ENCODE measurements at places on chromosomes 12 and 14.

DNA sequence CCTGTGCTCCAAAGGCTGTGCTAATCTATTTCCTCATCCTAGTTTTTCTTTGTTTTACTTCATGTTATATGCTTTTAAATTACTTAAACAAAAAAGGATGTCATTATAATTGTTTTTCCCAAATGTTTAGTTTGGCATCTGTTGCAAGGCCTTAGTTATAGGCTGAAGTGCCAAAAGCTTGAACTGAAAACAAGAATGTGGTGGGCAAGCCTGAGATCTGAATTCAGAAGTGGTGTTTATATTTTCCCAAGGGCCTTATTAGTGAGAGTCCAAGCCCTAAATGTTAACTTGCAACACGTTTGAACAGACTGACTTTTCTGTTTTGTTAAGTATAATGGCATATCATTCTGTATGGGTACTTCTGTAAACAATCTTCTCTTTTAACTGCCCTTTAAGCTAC lies 326.8 kb downstream of the CCDC91 start:
- DNase-seq: no peak

DNA sequence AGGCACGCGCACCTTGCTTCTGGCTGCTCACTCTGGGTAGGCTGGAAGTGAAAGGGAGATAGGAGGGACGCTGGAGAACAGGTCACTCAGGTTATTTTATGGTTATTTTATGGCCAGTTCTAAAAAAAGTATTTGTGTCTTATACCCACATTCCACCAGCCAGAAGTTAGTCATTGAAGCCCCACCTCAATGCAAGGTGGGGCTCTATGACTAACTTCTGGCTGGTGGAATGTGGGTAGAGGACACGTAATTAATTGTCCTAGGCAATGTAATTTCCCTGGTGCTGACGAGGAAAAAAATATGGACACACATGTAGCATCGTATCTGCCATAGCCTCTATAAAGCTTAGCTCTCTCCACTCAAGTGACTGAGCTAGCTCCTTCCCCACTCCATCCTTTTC lies 104.9 kb downstream of the PDZRN4 start:
- no peak for DNase-seq

- no peak for DNase-seq
These were observed 502.2 kb upstream of the USP15 start for GRCh38 chr12:61757831-61758505.

- no peak for DNase-seq
These were observed 3.1 kb downstream of the LRFN5 start for GRCh38 chr14:41609704-41610183.

DNA sequence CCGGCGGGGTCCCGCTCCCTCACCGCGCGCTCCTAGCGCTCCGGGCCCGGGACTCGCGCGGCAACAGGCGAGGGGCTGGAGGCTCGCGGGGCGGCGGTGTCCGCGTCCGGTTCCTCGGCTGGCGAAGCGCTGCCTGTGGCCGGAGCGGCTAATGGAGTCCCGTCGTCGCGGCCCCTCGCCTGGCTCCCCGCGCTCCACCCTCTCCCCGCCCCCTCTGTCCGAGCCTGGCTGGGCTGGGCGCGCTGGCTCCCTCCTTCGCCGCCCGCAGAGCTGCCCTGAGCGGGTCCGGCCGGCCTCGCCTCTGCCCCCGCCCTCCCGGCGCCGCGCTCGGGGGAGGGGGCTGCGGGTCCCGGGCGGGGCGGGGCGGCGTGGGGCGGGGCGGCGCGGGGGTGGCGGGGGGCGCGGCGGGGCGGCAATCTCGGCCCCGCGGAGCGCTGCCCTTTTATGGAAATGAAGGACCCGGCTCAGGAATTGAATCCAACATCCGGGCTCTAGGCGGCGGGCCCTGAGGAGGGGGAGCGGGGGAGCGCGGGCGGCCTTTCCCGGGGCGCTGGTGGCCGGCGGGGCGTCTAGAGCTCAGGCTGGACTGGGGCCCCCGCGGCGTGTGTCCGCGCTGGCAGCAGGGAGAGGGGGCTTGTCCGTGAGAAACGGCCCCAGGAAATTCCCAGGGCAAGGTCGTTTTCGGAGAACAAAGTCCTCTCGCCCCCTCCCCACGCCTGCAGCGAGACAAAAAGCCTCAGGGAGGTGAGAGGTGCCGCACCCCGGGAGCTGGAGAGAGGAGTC lies at the start of gene FERMT2:
FERMT2 (minus strand) TSS at position 153 of the 783 bp plus-strand sequence. CDS start 482 bp downstream, outside the sequence.
- DNase-seq: no peak

DNA sequence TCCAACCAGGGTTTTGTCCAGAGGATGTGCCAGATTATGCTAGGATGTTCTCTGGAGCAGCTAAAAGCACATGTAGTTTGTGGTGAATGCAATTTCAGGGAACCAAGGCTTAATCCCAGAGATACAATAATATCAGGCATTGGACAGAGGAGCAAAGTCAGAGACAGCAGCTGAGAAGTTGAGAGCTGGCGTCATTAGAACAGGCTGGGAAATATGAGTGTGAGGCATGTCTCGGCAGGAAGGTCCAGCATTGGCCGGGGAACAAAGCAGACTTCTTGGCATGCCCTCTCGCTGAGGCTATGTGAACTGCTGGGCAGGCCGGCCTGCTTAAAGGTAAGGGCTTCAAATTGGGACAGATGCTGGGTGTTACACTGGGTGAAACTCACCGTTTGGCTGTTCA lies 125.4 kb downstream of the CAND1 start:
- no peak for DNase-seq

GRCh38 chr12:60137513-60137912 lies 541.7 kb downstream of the SLC16A7 start:
- no peak for DNase-seq

DNA sequence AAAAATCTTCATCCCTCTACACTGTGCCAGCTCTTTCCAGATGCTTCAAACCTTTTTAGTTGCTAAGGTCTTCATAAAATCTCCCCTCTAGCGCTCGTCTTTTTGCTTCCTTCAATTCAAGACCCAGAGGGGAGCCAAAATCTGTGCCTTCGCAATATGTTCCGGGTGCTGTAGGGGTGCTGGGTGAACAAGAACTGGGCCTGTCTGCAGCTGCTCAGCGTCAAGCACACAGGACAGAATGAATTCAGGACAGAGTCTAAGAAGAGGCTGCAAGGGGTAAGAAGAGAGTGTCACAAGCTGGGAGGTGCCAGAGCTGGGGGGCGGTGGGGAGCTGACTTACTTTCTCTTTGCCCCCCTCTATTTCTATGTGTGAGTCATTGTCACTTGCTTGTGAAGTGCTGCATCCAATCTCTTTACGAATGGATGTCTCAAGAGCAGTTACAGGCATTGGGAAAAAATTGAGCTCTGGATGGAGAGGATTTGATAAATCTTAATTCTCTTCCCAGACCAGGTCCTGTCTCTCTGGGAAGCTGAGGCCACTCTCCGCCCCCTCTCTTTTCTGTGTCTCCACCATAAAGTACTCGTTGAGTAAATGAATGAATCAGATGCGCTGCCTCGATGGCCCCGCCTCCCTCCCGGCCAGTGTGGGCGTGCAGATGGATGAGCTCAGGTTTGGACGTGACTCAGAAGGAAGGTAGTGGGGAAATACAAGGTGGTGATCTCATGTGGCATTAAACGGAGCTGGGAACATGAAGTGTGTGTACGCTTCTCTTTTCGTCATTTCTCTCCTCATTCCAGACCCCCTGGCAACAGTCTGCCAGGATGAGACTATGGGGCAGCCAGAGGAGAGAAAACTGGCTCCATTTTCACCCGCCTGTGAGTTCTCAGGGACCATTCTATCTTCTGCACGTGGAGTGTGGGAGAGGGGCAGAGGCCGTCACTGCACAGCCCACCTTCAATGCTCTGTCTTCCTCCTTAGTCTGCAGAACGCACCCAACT lies 91.3 kb downstream of the TSPAN9 start:
- peak; percentile 16 for DNase-seq

- DNase-seq: no peak
These were observed 19.8 kb upstream of the ZNF740 start for GRCh38 chr12:53160673-53161072.

GRCh38 chr14:61661471-61662400 lies 33.6 kb upstream of the HIF1A start:
- peak; percentile 16 for DNase-seq

DNA sequence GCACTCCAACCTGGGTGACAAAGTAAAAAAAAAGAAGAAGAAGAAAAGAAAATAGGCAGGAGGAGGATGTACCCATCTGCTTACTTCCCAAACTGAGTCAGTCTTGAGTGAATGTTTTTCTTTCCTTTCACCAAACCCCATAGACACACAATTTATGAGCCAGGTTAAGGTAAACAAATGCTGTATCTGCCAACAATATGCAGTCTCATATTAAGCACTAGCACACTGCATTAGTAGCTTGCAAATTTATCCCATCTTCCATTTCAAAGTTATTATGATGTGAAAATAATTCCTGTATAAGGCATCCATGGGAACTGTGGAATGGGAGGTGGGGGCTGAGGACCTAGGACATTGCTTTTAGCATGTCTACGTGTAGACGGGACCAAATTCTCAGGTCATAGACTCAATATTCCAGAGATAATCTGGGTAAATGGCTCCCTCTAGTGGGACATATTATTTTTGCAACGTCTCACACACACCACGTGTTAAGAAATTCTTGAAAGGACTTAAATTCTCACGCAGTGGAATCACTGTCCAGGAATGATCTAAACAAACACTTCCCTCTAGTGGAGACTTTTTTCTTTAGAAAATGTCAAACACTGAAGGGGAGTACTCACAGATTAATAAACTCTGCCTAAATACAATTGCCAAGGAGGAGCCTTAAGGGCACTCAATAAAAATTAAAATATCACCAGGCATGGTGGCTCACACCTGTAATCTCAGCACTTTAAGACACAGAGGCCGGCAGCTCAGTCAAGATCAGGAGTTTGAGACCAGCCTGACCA lies 17.1 kb upstream of the OR10P1 start:
- DNase-seq: peak; percentile 67

DNA sequence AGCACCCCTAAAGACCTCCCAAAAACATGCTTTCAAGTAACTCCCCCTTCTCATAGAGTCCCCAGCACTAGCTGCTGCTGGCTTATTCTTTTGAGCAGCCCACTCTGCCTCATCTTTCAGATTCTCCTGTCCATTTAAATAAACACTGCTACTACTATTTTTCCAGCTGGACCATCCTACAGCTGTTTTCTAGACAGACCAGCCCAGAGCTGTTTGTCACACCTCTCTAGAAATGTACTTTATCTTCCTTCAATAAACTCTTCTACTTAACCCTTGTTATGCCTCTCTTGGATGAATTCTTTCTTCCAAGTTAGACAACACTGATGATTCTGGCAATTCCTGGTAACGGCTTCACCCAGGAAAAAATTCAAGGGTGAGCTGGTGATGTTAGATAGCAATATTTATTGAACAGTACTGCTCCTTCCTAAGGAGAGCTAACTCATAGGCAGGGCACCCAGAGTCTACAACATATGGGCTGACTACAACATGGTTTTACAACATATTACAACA lies 995.7 kb downstream of the LRFN5 start:
- DNase-seq: no peak

- no peak for DNase-seq
These were observed 169.2 kb upstream of the HMGA2 start for GRCh38 chr12:65655074-65655493.

DNA sequence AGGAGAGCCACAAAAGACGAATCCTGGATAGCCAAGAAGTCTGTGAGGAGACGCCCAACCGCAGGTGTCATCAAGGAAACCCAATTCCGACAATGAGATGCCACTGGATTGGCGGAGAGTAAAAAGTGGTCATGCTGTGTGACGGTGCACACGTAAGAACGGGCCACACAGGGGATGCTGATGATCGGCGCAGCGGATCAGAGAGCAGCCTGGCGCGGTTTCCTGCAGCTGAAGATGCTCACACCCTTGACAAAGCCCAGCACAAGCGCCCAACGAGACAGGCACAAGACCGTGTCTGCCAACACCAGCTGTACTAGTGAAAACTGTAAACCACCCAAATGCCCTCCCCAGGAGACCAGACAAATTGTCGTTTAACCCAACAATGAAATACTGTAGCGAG lies 55.8 kb downstream of the CCDC85C start:
- DNase-seq: no peak

GRCh38 chr12:85836197-85837090 lies at the start of gene RASSF9:
Gene RASSF9, minus strand, starts transcription at chr12:85836409. Its CDS starts 208 bp downstream, at chr12:85836201.
- DNase-seq: no peak

DNA sequence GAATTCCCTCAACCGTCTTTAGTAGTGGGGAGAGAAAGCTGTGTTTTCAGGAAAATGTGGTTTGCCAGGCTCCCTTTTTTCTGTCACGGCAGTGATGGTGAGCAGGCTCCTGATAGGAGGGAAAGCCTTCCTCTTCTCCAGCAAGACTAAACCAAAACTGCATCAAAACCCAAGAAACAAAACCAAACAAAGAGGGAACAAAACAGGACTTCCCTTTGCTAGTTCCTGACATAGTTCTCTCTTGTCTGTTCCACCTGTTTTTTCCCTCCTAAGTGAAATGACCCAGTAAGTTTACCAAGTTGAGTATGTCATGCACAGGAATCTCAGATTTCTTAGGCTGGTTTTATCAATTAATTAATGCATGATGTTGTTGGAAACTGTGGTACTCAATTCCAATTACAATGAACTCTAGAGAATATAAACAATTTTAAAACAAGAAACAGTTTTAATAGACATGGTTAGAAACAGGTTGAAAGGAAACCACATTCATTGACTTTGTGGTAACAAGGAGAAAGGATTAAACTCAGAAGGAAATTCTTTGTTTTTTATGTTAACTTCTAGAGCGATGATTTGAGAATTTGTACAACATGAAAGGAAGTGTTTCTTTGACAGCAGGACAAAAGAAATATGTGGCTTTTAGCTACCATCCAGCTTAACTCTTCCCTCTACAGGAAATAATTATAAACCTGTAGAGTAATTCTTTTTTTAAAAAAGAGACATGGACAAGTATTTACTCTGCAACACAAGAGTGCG lies 23.0 kb upstream of the CSRP2 start:
- no peak for DNase-seq

- no peak for DNase-seq
These were observed 417.5 kb downstream of the TMEM117 start for GRCh38 chr12:44253338-44253856.

DNA sequence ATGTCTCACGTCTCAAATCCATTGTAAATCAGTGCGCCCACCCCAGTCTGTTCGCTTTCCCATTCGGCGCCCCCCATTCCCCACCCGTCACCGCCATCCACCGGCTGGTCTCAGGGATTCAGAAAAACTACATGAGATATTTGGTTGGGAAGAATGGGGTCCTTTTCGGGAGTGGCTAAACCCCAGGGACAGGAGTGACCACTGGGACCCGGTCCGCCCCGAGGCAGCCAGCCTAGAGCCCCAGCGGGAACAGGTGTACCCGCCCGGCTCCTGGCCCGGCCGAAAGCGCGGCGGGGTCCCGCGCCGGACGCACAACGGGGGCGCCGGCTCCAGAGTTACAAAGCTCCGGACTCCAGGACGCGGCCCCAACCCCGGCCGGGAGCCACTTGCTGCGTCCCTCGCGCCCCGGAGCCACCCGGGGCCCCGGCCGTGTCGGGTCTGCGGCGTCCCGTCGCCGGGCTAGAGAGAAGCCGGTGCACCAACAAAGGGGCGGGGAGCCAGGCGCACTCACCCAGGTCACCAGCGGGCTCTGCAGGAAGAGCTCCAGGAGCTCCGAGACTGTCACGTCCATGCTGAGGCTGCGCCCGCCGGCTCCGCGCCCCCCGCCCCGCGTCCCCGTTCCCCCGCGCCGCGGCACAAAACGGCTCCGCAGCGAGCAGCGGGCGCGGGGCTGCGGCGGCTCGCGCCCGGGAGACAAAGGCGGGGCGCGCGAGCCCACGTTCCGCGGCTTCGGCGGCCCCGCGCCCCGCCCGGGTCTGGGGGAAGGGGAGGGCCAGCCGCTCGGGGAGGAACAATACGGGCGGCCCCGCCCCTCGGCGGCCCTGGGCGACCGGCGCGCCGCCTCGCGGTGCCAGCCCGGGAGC lies at the start of gene CCDC88C:
CCDC88C (minus strand) TSS at position 701 of the 863 bp plus-strand sequence; CDS start at position 571, 130 bp downstream.
- peak; percentile 73 for DNase-seq

- no peak for DNase-seq
These were observed 7.2 kb upstream of the CD27 start for GRCh38 chr12:6437586-6437985.

All from stimulated activated CD4-positive, alpha-beta T cell treated with anti-CD3 and anti-CD28 coated beads, Interleukin-4, amount 100 ng/mL, for 24 hours (primary cell).